Uterus (tissue), 4 donors: ENCODE measurements at places on chromosomes 7 and 10. TPM values are rescaled to one million over a fixed set of nuclear protein-coding genes. Genes with fewer than 3 reads are reported as not detected.
A peak's percentile ranks its signal among the peaks of the same experiment; 100 is the strongest.

The KEL gene
- total RNA-seq = 0.98 TPM

The GPR37 gene
- total RNA-seq = 0.59 TPM

The GATAD1 gene
- 54.1 TPM for total RNA-seq

The NEBL gene
- 2.1 TPM for total RNA-seq

The EVX1 gene
- 0.21 TPM for total RNA-seq

The CALU gene
- 104 TPM for total RNA-seq

The AKR1C4 gene
- not detected for total RNA-seq

The RARRES2 gene
- total RNA-seq = 536 TPM

The ARHGEF35 gene
- 8.6 TPM for total RNA-seq

The VGF gene
- total RNA-seq = not detected

The PNLIPRP2 gene
- not detected for total RNA-seq

GRCh38 chr7:36734731-36735130 lies 10.4 kb upstream of the AOAH start:
- H3K4me1 ChIP-seq = no peaks in the 10 kb centered on the region
- DNase-seq = no peak
- H3K36me3 ChIP-seq = no peaks in the 10 kb centered on the region
- no peak overlapping the region for H3K4me3 ChIP-seq

DNA sequence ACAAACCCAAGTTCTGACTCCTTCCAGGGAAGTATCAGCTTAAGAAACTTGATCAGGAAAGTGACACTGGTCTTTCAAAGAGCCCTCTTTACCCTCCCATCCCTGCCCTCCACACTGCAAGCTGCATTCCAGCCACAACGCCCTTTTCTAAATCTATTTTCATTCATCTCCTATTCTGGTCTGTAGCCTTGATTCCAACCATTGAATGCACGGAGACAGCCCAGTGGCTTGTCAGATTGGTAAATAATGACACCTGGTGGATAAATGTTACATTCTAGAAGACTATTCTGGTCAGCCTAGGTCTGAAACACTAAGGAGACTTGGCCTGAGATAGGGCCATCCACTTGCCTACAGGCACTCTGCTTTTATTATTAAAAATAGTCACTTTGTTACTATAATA lies 20.9 kb downstream of the MORN4 start:
- no peaks in the 10 kb centered on the region for H3K27me3 ChIP-seq
- H3K4me1 ChIP-seq = no peaks in the 10 kb centered on the region
- H3K4me3 ChIP-seq = no peak overlapping the region

DNA sequence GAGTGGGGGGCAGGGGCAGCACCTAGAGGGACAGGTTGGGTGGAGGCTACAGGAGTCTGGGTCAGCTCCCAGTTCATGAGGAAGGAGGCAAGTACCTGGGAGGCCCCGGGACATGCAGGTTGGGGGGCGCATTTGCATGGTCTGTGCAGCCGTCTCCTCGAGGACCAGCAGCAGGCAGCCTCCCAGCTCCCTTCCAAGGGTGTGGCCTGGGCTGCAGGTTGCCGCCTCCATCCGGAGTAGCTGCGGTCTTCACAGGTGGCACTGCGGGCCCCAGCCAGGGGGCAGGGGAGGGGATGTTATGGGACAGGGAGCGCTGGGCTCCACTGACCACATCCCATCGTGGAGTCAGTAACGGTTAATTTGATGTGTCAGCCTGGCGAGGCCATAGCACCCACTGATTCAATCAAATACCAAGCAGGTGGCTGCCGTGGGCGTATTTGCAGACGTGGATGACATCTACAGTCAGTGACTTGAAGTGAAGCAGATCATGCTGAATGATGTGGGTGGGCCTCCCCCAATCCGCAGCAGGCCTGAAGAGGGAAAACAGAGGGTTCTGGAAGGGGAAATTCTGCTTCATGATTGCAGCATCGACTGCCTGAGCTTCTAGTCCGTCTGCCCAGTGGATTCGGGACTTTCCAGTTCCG lies 81.6 kb downstream of the PRKAG2 start:
- no peak overlapping the region for H3K4me3 ChIP-seq
- no peaks in the 10 kb centered on the region for H3K36me3 ChIP-seq
- no peaks in the 10 kb centered on the region for H3K4me1 ChIP-seq
- no peak overlapping the region for H3K27ac ChIP-seq

DNA sequence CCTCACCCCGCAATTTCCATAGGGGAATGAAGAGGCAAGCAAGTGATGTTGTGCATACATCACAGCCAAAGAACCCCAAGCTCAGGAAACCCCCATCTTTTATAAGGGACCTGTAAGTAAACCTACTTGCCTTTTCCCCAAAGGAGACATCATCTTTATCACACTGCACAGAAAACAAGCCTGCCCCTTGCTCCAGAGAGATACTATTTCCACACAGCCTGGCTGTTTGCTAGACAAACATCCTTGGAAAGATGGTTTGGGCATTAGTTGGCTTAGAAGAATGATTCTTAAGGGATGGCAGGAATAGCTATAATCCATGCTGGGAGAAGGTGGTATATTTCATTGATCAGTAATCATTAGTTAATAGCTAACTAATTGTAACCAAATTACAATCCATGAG lies 123.7 kb upstream of the SEC61G start:
- H3K27me3 ChIP-seq = peaks cover 3% of the 10 kb centered on the region
- no peak overlapping the region for H3K4me3 ChIP-seq
- no peak for DNase-seq
- no peaks in the 10 kb centered on the region for H3K4me1 ChIP-seq

DNA sequence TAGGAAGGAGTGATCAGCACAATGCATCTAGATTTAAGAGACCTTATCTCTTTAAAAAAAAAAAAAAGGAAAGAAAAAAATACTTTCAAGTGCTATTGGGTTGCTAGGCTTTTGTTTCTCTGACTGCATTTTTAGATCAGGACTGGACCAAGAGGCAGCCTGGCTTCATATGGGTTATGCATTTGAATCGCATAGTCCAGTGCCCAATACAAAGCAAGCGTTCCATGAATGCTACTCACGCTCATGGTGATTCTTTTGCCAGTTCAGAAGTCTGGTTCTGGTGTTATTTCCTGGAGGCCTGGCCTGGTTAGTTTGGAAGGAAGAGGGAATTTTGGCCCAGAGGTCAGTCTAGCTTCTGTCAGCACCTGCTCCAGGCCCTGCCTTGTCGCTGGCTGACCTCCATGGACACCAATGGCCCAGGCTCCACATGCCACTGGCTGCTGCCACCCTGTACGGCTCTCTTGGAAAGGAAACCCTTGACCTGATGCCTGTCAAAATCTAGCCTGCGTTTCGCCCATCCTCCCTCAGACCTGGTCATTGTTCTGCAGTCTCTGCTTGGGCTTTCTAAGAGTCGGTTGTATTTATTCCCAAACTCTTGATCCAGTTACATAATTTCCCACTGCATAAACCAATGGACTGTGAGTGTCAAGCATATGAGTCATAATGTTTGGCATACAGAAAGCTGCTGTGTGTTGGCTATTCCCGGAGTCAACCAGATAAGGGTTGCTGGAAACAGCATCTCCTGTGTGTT lies 74.3 kb upstream of the MKX start:
- no peaks in the 10 kb centered on the region for H3K36me3 ChIP-seq
- no peak for DNase-seq
- no peak overlapping the region for H3K4me3 ChIP-seq

DNA sequence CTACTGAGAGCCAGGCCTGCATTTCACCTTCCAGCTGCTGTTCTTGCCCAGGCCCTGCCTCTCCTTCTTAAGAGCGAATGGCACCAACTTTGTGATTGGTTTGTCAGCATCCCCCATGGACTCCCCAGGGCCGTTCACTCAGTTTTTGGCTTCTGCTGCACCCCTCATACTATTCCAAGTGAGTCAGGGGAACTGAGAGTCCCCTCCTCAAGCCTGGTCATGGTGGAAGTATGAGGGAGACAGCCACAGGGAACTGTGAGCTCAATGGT lies 62.4 kb upstream of the ANTXRL start:
- no peak for DNase-seq
- H3K27me3 ChIP-seq = no peaks in the 10 kb centered on the region
- H3K4me1 ChIP-seq = no peaks in the 10 kb centered on the region
- no peak overlapping the region for H3K4me3 ChIP-seq

DNA sequence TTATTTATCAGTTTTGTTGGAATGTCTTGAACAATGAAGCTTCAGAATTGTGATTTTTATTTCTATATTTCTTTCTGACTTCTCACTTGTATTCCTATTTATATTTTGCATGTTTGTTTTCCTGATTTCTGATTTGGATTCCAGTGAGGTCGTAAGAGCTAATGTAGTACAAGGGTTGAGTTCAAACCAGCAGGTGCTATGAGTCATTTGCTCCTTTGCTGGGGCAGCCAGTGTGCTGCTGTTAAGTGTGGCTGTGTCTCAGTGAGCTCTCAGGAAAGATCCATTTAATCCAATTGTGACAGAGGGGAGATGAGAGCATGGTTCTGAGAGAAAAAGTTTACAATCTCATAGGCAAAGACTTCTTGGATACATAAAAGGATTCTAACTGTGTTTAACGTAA lies 48.6 kb downstream of the MCU start:
- H3K4me3 ChIP-seq = no peak overlapping the region
- DNase-seq = no peak
- no peaks in the 10 kb centered on the region for H3K27me3 ChIP-seq
- H3K4me1 ChIP-seq = peaks cover 7% of the 10 kb centered on the region
- H3K36me3 ChIP-seq = no peaks in the 10 kb centered on the region

DNA sequence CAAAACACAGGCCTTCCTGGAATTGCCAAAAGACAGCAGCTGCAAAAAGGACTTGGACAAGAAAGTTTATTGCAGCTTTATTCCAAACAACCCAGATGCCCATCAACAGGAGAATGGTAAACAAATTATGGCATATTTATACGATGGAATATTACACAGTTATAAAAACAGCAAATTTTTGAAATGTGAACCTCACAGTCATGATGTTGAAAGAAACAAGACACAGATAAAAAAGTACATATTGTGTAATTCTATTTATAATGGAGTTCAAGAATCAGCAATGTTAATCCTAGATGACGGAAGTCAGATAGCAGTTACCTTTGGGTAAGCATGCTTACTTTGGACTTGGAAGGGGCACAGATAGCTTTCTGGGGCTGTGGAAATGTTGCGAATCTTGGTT lies 44.4 kb downstream of the SYPL1 start:
- peak overlapping the region; percentile 2 for H3K27ac ChIP-seq
- H3K4me1 ChIP-seq = no peaks in the 10 kb centered on the region
- H3K36me3 ChIP-seq = no peaks in the 10 kb centered on the region
- H3K4me3 ChIP-seq = no peak overlapping the region

DNA sequence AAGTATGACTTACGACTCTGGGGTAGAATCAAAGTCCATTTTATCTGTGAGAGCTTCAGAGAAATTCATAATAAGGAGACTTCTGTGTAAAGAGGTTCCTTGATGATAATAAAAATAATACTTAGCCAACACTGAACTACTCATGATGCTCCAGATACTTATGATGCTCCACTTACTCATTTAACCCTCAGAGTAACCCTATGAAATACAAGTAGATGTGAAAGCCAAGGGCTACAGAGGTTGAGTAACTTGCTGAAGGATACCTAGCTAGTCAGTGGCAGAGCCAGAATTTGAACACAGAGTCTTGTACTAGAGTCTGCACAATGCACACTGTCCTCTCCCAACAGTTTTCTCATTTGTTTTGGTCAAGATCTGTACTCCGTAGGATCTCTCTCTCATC lies 89.5 kb downstream of the HECW1 start:
- H3K27me3 ChIP-seq = no peaks in the 10 kb centered on the region
- no peaks in the 10 kb centered on the region for H3K4me1 ChIP-seq
- H3K4me3 ChIP-seq = no peak overlapping the region
- no peak overlapping the region for H3K27ac ChIP-seq

DNA sequence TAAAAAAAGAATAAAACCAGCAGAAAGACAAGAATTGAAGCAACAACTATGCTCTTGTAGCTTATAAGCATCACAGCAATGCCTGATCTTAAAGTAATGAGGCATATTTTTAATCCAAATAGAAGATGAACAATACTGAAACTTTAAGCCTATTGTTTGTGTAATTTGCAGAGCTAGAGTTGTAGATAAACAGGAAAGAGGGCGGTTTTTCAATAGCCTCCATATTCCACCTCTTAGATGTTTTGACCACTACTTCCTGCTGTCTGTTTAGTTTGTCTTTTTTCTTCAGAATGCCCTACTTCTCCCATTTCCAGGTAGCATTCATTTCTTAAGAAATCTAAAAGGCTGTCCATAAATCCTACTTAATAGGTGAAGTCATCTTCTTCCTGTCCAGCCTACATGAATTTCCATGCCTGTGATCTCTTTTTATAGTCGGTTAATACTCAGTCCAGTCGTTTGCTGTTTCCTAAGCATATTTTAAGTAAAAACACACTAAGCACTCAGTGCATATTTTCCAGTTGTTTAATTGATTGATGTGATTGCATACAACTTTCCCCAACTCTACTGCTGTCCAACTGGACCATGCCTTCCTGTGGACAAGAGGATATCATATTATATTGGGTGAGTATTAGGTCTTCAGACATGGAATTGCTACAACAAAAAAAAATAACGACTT lies 308.1 kb downstream of the TFEC start:
- no peak overlapping the region for H3K4me3 ChIP-seq
- no peak for DNase-seq
- no peaks in the 10 kb centered on the region for H3K27me3 ChIP-seq

DNA sequence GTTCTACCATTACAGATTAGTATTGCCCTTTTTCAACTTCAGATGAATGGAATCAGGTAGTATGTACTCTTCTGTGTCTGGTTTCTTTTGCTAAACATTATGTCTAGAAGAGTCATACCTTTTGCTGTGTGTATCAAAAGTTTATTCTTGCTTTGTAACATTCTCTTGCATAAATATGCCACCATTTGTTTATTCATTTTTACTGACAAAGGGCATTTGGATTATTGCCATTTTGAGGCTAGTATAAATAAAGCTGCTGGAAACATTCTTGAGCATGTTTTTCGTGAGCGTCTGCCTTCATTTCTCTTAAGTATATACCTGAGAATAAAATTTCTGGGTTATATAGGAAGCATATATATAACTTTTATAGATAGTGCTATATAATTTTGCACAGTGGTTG lies 121.7 kb upstream of the CSTF2T start:
- H3K4me3 ChIP-seq = no peak overlapping the region
- no peaks in the 10 kb centered on the region for H3K36me3 ChIP-seq
- no peaks in the 10 kb centered on the region for H3K4me1 ChIP-seq
- DNase-seq = no peak
- no peaks in the 10 kb centered on the region for H3K27me3 ChIP-seq
- no peak overlapping the region for H3K27ac ChIP-seq

DNA sequence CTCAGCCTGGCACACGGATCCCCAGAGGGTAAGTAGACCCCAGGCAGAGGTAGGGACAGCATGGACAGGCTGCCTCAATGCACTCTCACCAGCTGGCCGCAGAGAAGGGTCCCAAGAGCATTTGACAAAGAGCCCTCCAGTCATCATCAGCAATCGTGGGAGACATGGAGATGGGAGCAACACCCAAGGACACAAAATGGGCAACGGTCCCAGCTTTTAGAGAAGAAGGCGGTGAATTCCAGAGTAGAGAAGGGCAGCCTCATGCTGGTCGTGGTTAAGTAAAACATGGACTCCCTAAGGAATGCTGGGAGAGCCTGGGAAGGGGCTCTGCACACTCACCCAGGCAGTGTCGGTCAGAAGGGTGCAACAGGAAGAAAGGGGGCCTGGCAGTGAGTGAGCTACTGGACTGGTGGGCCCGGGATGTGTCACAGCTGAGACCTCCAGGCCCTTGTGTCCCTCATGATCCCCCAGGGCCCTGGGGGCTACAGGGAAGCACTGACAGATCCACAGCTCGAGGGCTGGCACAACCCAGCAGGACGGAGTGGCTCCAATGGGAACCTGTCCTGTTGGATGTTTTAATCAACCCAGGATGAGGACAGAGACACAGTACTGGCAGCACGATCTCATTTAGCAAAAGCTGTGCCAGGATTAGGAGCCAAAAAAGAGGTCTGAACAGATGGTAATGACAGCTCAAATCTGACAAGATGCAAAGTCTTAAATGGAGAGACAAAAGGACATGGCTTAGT lies 147.1 kb downstream of the NEURL1 start:
- no peaks in the 10 kb centered on the region for H3K27me3 ChIP-seq
- H3K36me3 ChIP-seq = no peaks in the 10 kb centered on the region
- peaks cover 24% of the 10 kb centered on the region for H3K4me1 ChIP-seq
